Smooth muscle cell of trachea (primary cell): ENCODE measurements at places on chromosomes 5 and 9. TPM values are rescaled to one million over a fixed set of nuclear protein-coding genes. Genes with fewer than 3 reads are reported as not detected.

Gene PCDHGB4
- 21.5 and 38.4 TPM in 2 replicates for total RNA-seq

Gene PCA3
- not detected in 2 replicates for total RNA-seq

Gene ARRDC3
- 90.8 and 110 TPM in 2 replicates for total RNA-seq

Gene CAVIN4
- 1.2 and 1.7 TPM in 2 replicates for total RNA-seq

Gene ORM2
- total RNA-seq, result not detected in 2 replicates

Gene SLIT3
- total RNA-seq, result 4.1 and 15.9 TPM in 2 replicates

Gene ARAP3
- 4.5 and 6.8 TPM in 2 replicates for total RNA-seq

Gene HSPB3
- total RNA-seq, result 0.33 TPM in 1 of 2 replicates, not detected in the other

Gene C8G
- total RNA-seq, result not detected in 2 replicates

Gene SLC25A48
- not detected in 2 replicates for total RNA-seq

Gene GDA
- not detected in 2 replicates for total RNA-seq

Gene SPDL1
- total RNA-seq, result 16.9 and 22.3 TPM in 2 replicates
